ENCODE measurements at places on chromosomes 2 and 18.
A peak's percentile ranks its signal among the peaks of the same experiment; 100 is the strongest.

DNA sequence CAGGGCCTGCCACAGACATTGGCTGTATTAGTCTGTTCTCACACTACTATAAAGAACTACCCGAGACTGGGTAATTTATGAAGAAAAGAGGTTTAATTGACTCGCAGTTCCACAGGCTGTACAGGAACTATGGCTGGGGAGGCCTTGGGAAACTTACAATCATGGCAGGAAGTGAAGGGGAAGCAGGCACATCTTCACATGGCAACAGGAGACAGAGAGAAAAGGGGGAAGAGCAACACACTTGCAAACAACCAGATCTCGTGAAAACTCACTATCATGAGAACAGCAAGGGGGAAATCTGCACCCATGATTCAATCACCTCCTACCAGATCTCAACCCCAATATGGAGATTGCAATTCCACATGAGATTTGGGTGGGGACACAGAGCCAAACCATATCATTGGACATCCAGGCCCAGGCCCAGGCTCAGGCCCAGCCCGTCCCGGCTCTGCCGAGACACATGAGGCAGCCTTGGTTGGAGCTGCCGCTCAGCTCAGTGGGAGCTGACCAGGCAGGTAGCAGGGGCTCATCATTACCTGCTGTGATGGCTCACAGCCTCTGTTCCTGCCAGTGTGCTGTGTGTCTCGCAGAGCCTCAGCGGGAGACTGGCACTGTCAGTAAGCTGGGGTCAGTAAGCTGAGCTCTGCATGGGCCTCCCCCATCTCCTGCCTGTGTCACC is 8.6 kb upstream of the RALB start:
- DNase-seq, result no peak

DNA sequence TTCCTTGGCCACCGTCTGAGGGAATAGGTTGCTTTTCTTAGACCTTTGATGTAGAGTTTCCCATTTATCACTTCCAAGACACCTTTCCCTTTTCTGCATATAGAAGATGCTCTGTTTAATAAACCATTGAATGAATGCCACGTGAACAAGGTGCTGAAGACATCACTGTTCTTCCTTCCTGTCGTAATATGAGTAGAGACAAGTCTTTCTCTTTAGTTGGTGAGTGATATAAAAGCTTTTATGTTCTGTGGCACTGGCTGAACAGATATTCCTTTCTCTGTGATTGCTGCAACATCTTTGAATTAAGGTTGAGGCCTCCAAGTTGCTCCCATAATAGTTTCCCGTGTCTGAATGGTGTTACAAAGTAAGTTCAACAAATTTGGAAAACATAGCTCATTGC is 38.7 kb downstream of the TTC39C start:
- DNase-seq, result peak; percentile 62

- no peak for DNase-seq
Measured at GRCh38 chr2:214203744-214204289, 207.0 kb upstream of the VWC2L start.

GRCh38 chr2:205052781-205053180 is 507.5 kb downstream of the PARD3B start:
- DNase-seq, result no peak

DNA sequence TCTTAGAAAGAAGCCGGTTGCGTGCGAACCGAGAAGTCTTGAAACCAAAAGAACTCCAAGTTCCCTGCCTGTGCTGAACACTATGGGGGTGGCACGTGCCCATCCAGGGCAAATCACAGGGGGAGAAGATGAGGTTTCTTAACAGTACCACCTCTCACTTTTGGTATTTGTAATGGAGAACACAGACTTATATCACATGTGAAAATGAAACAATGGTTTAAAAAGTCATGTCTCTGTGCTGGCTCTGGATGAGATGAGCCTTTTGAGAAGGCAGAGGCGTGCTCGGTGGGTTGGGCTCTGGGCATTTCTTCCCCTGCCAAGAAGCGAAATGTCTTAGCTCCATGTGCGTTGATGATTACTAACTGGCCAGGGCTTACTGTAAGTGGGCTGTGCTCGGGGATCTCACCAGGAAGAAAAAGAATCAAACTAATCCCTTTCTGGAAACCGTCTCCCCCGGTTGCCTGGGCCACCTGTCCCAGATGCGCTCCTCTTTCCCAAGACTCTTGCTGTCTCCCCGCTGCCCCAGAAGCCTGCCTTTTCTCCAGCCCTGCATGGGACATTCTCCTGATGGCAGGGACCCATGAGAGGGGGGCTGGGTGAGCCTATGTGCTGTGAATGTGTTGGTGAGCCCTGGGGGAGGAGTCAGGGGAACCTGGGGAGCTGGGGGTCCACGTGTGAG is 252.9 kb downstream of the PRKCE start:
- DNase-seq, result peak; percentile 82

GRCh38 chr2:212158081-212158480 is 380.5 kb downstream of the ERBB4 start:
- DNase-seq, result no peak

DNA sequence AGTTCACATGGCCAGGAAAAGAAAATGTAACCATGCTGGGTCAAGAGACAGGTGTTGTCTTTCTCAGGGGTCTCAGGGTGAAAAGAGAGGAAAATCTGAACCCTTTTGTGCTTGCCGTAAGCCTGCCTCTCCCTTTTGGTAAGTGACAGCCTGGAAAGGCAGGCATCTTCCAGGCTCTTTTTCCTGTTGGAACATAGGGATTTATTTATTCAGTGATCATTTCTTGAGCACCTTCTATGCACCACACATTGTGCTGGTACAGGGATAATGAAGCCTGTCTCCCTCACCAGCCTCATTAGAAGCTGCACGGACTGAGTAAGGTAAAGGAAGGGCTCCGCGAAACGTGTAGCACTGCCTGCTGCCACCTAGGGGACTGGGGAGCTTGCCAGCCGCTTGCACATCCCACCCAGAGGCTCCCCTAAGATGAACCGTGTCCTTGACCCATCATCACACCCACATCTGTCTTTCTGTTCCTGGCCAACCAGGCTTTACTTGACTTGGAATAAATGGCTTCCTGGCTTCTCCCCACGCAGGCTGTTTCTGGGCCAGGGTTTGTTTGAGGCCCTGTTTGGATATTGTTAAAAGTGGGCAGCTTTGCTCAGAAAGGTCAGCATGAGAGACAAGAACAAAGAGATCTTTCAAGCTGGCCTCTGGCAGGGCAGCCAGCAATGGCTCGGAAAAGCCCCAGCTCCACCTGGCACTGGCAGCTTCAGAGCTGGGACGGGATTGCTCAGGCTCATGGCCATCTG is 73.3 kb upstream of the MCFD2 start:
- peak; percentile 75 for DNase-seq

DNA sequence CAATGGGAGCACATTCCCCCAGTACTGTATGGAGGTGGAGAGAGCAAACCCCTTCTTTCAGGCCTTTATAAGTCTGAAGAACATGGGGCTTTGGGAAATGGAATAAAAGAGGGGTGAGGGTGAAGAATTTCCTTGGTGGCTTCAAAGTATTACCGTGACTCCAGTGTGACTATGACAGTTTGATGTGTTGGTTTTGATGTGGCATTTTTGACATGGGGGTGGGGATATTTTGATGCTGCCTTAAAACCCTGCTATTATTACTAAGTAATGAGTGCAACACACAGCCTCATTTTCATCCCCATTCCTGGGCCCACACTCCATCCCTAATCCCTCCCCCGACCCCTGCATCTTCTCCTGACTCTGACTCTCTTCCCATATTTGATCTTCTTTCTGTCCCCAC is 23.6 kb downstream of the QPCT start:
- no peak for DNase-seq

- DNase-seq, result no peak
Measured at GRCh38 chr2:169107645-169108044, 38.3 kb downstream of the DHRS9 start.

DNA sequence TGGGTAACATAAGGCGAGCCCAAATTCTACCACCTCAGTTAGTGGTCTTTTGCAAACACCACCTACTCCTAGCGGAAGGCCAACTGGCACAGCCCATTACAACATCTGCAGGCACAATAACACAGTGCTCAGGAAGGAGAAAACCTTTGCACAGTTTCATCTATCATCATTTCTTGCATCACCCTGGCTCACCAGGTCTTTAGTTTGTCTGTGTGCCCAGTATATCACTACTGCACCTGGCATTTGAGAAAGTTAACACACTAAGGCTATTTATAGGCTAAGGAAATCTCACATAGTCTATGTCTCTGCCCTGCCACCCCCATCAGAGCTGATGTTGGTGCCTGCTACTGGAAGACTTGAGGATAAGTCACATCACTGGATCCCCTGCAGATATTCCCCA is 484.0 kb downstream of the SATB2 start:
- no peak for DNase-seq

DNA sequence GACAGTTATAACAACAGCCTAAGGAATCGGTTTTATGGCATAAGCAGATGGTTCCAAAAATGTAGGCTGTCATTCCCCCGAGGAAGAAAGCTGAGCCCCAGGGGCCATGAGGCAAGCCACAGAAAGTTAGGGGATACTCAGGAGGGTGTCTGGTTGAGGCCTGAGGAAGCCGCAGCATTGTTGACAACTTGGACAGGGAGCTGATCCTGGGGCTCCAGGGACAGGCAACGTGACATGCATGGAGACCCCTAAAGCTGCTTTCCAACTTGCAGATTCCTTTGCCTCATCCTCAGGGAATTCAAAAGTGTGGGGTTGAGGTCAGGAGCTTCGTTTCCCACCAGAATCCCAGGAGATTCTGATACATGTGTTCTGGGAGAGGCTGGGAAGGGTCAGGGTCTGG is 20.9 kb downstream of the CELF4 start:
- DNase-seq, result no peak

GRCh38 chr2:127175041-127175721 is 44.9 kb downstream of the CYP27C1 start:
- DNase-seq, result peak; percentile 95

DNA sequence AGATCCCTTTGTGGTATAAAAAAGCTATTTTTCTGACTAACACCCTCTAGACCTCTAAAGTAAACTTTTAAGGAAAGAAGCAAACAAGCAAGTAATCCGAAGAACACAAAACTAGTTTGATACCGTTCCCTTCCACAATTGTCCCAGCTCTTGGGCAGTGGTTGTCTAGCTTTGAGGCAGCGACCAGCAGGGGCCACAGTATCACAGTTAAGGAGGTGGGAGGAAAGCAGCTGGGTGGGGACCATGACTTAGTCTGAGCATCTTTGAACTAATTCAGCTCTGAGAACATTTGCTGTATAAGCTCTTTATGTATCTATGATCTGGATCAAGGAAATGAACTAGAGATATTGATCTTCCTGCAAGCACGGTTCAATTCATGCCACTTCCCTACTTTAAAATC is 51.0 kb downstream of the SF3B1 start:
- DNase-seq, result no peak

DNA sequence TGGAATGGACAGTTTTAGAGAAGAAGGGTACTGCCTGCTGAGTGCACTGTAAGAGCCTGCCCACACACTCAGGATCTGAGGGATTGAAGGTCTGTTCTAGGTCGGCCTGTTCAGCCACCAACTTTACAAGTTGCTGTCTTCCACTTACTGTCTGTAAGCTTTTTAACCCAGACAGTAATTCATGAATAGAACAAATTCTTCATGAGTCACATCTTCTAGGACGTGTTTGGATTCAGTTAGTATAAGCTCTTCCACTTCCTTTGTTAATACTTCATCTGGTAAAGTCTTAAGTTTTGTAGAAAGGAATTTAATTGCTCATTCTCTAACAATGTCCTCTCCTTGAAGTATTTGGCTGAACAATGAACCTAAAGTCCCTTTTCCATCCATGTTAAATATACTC is 74.6 kb downstream of the PDE11A start:
- no peak for DNase-seq

GRCh38 chr2:159573846-159574606 is 42.3 kb downstream of the BAZ2B start:
- no peak for DNase-seq

GRCh38 chr18:32469691-32470459 is 807 bp downstream of the GAREM1 start:
- peak; percentile 66 for DNase-seq

GRCh38 chr2:236946871-236947270 is 138.8 kb upstream of the COPS8 start:
- DNase-seq, result no peak

- no peak for DNase-seq
Measured at GRCh38 chr2:71925268-71926088, 222.2 kb downstream of the CYP26B1 start.

DNA sequence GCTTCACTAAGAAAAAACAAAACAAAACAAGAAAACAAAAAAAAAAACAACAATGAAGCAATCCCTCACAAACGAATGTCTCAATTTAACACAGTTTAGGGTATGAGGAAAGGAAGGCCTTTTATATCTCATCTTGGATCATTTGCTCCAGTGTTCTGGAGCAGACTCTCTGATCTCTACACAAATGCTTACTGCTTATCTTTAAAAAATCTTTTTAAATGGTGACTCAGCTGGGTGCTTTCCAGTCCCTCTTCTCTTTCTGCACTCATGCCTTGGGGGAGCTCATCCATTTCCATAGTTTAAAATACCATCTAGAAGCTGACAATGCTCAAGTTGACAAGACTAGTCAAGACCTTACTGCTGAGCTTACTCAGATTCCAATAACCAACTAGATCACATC is 56.2 kb downstream of the ETAA1 start:
- no peak for DNase-seq

DNA sequence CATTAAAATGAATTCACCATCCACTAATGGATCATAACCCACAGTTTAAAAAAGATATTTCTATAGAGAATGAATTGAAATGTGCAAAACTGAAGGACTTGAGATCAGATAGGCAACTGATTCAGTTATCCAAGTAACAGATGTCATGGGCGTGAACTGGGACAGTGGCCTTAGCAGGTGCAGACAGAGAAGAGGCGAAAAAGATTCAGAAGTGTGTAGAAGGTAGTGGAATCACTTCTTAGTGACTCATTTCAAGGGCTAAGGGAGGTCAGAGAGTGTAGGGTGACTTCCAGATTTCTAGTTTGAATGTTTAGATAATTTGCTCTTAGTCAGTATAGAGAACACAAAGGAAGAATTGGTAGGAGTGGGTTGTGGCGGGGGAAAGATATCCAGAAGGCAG is 79.7 kb downstream of the EHBP1 start:
- DNase-seq, result no peak

DNA sequence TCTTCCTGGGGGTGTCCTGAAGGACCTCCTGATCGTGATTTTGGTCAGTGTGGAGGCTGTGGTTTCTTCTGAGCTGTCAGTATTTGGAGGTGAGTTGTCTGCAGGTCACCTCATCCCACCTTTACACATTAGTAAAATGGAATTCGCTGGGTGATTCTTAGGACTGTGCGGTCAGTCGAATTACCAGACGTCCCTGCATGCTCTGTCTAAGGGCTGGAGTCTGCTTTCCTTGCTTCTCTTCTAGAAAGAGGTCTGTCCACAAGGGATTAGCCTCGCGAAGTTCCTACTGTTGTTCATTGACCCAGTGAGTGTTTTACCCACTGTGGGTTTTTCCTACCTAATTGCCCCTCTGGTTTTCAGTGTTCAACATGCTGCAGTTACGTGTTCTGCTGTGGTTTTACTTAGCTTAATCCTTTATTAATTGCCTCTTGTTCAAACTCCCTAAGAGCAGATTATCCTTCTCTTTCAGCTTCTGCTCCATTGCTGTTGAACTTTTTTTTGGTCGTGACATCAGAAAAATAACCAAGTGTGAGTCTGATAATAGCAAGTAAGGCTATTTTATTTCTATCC is 183.4 kb downstream of the NEDD4L start:
- no peak for DNase-seq

Measured in muscle of leg (tissue), 16 donors.